ENCODE measurements at places on chromosomes 2 and 18. TPM values are rescaled to one million over a fixed set of nuclear protein-coding genes. Genes with fewer than 3 reads are reported as not detected.

DNA sequence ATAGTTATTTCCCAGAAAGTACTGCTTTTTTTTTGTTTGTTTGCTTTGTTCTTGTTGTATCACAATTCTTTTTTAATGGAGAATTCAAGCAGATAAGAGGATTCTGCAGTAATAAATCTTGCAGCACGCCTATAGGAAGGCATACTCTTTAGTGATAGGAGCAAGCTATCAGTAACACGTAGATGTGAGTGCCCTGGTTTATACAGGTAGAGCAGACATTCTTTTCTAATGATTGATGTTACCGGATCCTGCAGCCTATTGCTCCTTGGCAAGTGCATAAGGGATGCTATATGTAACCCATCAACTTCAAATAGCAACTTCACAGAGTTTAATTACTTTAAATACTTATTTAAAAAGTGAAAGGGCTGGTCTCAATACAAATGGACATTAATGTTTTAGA, 834.2 kb upstream of the GCFC2 start:
- DNase-seq, result no peak

DNA sequence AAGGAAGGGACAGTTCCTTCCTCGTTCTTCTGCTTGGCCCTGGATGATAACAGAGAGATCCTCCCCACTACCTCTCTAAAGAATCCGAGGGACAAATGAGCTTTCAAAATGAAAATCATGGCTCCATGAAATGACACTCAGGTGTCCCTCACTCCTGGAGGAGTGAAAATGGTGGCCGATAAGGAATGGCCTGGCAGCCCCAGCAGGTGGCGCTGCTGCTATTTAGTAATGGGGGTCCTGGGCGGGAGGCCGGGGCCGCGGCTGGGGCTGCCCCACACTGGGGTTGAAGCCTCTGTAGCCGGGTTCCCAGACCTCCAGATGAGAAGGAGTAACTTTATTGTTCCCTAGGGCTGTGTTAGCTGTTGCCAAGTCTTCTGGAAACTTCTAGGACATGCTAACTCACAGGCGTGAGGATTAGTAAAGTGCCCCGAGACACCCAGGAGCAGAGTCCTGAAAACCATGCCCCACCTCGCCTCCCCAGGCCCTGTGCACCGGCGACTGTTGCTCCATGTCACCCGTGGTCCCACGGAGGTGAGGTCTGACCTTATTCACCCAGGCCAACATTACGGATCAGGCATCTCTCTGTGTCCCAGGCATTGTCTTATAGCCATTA, 138.0 kb downstream of the CTIF start:
- DNase-seq, result peak; percentile 60

Gene ERBB4
- total RNA-seq, result 0.16 TPM

GRCh38 chr18:3593904-3594759, 144.2 kb downstream of the TGIF1 start:
- peak; percentile 99 for DNase-seq

Gene COPS9
- total RNA-seq, result 73.0 TPM

Gene TM4SF20
- total RNA-seq, result 0.57 TPM

DNA sequence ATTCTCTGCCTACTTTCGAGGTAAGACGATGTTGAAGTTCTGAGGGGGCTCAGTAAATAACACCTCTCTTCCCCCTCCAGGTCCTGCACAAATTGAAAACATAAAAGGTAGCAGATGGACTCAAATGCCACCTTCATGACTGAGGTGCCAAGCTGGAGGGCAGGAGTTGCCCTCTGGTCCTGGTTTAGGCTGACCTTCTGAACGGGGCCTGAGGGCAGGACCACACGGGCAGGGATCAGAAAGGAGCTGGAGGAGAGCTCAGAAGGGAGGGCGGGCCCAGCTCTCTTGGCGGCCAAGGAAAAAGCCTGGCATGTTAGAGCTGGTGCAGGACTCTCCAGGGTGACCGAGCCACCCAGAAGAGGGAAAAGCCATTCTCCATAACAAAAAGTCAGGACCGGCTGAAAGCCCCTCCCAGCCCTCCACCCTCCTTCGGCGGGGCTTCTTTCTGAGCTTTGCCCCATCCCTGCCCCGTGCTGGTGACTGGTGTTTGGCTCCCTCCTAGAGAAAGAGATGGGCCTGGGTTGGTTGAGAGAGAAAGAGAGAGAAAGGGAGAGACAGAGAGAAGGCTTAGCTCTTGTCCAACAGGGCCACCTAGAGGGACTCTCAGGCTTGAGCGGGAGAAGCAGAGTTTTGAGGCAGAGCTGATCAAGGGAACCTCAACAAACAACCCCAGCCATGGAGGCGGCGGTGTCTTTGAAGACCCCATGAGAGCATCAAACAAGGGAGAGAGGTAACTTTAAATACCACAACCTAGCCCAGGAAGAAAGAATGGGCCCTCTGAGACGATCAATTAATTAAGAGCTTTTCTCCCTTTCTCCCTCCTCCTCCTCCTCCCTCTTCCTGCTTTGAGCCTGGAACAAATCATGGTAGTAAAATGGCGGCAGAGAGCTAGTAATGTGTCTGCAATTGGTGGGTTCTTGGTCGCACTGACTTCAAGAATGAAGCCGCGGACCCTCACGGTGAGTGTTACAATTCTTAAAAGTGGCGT, 50.8 kb downstream of the WIPF1 start:
- DNase-seq, result peak; percentile 42

GRCh38 chr18:26717123-26717719, 148.3 kb downstream of the AQP4 start:
- DNase-seq, result no peak

GRCh38 chr2:54634564-54635511, 88.6 kb upstream of the EML6 start:
- peak; percentile 68 for DNase-seq

Gene PSTPIP2
- total RNA-seq, result 6.4 TPM

GRCh38 chr2:201436141-201436540, 15.1 kb downstream of the TRAK2 start:
- DNase-seq, result no peak

Gene ABHD1
- 0.09 TPM for total RNA-seq

Gene CRACDL
- total RNA-seq, result not detected

- no peak for DNase-seq
Measured at GRCh38 chr18:62324181-62324828, 805 bp upstream of the TNFRSF11A start.

Gene FOXD4L1
- 0.16 TPM for total RNA-seq

Gene MZT2B
- total RNA-seq, result 90.5 TPM

Gene SKOR2
- not detected for total RNA-seq

Gene ANKRD36B
- 49.8 TPM for total RNA-seq

DNA sequence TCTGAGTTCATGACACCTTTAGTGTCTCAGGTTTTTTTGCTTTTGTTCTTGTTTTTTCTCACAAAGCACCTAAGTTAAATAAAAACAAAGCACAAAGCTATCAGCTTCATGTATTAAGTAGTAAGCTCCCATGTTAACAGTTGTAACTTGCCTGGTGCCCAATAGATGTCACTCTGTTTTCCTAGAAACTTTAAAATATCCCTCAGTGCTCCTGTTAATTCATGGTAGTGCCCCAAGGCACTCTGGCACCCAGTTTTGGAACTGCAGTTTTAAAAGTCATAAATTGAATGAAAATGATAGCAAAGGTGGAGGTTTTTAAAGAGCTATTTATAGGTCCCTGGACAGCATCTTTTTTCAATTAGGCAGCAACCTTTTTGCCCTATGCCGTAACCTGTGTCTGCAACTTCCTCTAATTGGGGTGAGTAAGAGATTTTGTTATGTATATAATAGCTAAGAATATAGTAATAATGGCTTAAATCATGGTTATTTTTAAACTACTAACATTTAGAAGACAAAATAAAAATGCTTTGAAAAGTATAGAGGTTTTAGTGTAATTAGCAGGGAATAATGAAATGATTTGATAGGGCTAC, 555.0 kb upstream of the TMEFF2 start:
- DNase-seq, result no peak

- peak; percentile 70 for DNase-seq
Measured at GRCh38 chr2:46002507-46002883, 294.7 kb upstream of the EPAS1 start.
